ENCODE measurements at places on chromosomes 2 and 18.

- DNase-seq = no peak
Measured at GRCh38 chr2:217151509-217152206, 291.8 kb upstream of the TNP1 start.

GRCh38 chr2:229899604-229900003, 22.2 kb downstream of the TRIP12 start:
- DNase-seq = no peak

DNA sequence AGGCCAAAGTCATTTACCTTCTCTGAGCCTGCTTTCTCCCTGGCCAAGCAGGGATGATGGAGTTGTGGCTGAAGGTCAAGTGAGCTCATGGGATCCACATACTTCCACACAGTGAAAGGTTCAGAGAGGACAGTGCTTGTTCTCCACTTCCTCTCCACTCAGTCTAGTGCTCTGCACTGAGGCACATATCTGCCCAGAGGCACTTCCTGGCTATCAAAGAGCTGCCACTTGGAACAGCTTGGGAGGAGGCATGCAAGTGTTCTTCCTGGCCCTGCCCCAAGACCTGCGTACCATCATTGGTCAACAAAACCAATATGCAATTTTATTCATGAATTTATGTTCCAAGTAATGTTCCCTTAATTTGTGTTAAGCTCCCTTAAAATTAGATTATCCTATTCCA, 71.9 kb downstream of the RNF152 start:
- no peak for DNase-seq

DNA sequence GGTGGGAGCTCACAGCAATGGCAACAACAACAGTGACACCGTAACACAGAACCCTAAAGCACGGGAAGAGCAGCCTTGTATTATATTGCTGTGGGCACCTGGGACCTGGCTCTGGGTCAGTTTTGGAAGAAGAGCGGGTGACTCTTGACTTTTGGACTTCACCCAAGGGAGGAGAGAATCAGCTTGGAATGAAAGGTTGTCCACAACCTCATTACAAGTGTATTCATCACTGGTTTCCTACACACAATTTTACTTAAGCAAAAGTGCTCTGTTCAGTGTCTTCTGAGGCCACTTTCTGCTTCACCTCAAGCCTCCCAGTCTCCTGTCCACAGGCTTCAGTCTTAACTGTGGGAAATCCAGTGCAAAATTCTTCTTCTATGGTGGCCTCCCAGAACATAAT, 263.8 kb downstream of the KCNE4 start:
- DNase-seq = no peak

DNA sequence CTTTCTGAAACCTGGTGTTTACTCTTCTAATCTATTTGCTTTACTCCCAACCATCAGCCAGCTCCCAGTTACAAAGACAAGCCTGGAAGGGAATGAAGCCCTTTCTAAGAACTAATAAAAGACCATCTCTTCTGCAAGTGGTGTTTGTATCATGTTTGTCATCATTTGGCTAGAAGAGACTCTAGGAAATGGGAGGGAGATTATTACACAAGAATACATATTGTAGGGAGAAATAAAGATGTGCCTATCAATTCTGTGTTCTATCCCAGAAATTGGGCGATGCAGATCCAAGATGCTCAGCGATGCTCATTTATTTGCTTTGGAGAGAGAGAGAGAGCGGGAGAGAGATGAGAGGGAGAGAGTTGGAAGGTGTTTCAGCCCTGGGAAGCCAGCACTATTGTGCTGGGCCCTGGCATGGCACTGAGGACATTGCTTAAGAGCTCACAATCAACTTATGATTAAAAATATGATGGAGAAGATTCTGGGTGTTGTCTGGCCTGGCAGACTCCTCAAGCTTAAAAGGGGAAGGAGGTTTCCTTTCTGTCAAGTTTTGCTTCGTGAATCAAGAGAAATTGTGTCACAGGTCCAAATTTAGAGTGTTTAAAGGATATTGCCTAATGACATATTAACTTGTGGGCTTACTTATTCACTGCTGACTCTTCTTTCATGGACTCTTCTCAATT, 41.8 kb upstream of the AFF3 start:
- DNase-seq = no peak

DNA sequence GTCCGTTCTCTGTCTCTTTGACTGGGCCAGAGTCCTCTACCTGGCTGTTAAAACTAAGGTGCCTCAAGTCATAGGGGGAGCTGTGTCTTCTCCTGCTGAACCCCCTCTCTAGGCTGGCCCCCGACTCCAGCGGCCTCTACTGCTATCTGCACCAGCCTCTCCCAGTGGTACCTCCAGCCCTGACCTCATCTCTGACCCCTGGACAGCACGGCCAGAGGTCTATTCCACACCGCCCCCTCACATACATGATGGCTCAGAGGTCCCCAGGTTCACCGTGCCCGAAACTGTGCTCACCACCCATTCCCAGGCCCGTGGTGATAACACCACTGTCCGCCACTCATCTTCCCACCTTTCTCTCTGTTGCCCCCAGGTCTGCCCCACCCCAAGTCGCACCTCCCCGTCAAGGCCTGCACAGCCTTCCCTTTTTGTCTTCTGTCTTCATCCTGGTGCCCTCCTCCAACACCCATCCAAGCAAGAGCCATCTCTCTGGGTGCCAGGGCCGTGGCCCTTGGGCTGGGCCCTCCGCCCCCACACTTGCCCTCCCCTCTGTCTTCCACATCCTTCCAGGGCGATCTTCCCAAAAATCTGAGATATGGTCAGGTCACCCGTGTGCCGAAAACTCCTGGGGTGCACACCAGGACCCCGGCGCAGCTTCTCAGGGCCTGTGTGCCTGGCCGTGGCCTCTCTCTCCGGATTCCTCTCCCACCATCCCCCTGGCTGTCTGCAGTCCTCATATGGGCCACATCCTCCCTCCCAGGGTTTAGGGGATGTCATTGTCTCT, 134.4 kb upstream of the ID2 start:
- no peak for DNase-seq

DNA sequence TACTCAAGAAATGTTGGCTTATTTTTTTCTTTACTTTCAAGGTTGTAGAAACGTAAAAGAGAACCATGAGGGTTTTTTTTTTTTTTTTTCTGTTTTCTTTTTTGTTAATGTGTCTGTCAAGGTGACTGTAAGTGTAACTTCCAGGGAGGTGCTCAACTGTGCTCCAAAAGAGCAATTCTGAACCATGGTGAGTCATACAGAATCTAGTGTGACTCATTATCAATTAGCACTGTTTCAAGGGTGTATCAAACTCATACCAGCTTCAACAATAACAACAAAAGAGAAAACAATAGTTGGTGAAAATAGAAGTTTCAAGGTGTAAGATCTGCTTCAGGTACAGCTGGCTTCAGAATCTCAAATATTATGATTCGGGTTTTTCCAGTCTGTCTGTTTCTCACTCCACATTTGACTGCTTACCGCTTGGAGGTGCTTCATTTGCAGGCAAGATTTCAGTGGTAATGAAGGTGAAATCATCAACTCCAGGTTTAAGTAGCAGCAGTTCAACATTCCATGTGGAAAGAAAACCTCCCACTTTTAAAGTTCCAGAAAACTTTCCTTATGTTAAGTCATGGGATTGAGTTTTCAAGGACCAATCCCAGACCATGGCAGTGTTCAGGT, 850.6 kb downstream of the CNTNAP5 start:
- DNase-seq = no peak

DNA sequence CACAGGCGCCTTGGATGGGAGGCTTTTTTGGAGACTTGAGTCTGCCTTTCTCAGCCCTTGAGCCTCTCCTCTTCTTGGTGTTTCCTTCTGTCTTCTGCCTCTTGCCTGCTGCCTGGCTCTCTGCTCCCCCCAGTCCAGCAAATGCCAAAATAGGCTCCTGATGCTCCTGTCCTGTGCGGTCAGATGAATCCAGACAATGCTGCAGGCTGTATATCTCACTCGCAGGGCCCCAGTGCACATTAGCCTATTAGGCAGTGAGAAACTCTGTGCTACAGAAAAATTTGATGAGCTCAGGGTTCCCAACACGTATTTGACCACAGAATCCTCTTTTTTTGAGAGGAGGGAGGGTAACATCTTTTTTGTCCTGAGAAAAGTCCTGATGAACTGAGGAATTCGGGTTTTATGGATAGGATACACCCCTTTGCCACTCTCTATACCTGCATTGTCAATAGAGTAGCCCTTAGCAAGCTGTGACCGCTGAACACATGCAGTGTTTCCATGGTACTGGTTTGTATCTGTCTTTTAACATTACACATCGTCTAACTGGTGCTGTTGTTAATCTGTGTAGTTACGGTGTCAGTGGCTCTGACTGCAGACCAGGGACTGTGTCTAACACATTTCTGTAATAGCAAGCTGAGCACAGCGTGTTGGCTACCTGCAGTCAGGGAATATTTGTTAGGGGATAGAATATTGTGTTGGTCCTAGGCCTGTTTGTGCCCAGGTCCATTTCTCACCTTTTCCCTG, 50.8 kb downstream of the FAM228A start:
- DNase-seq = no peak

GRCh38 chr18:50399582-50399981, 24.7 kb downstream of the SKA1 start:
- no peak for DNase-seq

GRCh38 chr2:201344663-201345366, 12.3 kb downstream of the FLACC1 start:
- DNase-seq = no peak

DNA sequence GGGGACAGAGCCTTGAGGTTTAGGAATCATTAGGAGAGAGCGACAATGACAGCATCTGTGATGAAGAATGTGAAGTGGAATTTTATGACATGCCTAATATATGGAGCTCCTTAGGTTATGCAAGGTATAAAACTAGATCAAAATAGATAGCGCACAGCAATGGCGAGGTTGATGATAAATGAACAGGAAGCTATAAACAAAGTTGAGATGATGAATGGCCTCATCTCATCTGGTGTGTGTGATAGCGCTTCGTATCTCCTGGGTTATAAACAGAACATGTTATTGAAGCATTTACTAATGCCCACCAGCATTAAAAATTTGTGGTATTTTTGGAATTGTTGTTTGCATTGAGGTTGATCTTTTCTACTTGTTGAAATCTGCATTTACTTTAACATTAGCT, 231.5 kb downstream of the LTBP1 start:
- no peak for DNase-seq

DNA sequence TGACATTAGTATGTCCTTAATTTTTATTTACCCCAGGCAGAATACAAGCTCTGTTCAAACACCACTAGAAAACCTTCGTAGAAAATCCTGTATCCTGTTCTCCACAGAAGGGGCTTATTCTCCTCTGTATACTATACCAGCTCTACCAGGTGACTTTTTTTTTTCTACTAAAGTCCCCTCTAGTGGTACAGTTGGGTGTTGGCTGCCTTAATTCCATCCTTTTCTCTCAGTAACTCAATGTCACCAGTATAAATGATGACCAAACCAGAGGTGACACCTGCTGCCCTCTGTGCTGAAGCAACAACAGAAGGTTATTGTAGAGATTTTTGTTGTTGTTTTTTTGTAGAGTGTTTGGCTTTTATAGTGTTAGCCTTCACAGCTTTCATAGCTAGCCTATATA, 1322.0 kb downstream of the LRP1B start:
- DNase-seq = no peak

DNA sequence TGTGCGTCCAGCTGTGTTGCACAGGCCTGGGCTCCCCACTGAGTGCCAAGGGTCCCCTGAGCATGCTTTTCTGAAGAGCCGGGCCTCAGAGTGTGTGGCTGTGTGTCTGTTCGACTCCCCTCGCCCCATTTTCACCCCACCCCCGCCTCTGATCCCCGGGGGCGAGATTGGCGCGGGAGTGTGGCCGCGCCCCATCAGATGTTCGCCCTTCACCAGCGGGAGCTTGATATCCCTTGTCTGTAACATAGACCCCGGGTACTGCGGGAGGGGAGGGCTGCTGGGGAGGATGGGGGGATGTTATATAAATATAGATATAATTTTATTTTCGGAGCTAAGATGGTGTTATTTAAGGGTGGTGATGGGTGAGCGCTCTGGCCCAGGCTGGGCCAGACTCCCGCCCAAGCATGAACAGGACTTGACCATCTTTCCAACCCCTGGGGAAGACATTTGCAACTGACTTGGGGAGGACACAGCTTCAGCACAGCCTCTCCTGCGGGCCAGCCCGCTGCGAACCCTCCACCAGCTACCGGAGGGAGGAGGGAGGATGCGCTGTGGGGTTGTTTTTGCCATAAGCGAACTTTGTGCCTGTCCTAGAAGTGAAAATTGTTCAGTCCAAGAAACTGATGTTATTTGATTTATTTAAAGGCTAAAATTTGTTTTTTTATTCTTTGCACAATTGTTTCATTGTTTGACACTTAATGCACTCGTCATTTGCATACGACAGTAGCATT, 1.5 kb downstream of the RHOB start:
- no peak for DNase-seq

DNA sequence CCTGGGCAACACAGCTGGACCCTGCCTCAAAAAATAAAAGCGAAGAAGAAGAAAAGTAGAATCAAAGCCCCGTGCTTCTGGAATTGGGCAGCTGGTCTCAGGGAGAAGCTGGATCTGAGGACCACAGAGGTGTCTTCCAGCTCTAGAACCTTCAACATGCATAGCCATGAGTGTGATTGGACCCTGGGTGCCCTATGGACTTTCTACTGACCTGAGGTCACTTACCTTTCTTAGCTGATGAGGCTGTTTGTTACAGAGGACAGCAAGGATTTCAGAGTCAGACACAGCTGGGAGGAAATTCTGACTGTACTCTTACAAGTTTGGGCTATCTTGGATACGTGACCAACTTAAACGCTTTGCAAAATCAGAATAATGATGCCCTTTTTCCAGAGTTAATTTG, 82.4 kb upstream of the GATA6 start:
- no peak for DNase-seq

DNA sequence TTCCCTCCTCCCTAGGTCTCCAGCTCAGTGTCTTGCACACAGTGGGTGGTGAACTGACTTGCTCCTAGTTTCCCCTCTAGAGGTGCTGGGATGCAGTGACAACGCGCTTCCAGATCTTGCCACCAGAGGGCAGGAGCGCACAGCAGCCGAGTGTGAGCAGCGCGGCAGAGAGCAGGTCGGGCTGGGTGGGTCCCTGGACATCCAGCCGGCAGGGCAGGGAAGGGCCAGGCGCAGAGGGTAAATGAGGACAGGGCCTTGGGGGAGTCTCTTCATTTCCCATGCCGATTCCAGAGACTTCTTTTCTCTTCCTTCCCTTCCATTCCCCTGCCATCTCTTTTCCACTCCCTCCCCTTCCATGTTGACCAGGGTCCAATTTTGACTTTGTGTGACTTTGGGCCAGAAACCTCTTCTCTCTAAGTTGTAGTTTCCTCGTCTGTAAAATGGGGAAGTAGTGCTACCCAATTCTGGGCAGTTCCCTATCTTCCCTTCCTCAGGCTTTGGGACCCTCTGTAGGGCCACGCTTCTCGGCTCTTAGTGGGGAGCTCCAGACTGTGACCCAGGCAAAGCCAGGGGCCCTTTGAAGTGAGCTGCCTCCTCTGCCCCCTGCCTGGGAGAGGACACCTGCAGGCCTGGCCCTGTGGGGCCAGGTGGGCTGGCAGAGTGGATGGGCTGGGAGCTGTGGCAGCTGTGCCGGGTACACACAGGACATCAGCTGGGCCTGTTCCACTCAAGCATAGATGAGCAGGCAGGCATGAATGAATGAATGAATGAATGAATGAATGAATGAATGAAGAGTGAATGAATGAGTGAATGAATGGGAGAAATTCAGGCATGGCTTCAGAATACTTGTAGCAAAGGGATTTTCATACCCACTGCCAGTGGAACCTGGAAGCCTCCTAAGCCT, 43.3 kb upstream of the TAF1B start:
- DNase-seq = peak; percentile 85

GRCh38 chr2:157901325-157901724, 25.2 kb upstream of the ACVR1 start:
- DNase-seq = no peak

- no peak for DNase-seq
Measured at GRCh38 chr2:232006253-232006652, 44.7 kb downstream of the DIS3L2 start.

- DNase-seq = no peak
Measured at GRCh38 chr2:34523958-34524514, 924.9 kb upstream of the FAM98A start.

- no peak for DNase-seq
Measured at GRCh38 chr2:223001797-223002175, 50.2 kb upstream of the KCNE4 start.
